ENCODE measurements at places on chromosomes 2 and 18.

DNA sequence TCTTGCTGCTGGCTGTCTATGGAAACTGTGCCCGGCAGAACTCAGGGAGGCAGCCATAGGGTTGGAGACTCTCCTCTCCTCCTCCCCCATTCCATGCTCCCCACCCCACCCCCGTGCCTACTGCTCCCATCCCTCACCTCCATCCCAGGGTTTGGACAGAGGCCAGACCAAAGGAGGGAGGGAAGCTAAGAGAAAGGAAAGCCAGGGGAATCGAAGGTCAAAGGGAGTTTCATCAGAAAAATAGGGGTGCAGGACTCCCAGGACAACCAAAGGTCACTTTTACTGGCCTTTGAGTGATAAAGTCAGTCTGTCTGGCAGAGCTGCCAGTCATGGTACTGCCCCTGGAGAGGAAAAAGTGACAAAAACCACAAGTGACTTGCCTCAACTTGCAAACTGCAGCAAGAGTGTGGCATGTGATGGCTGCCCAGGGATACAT, 187.3 kb upstream of the CTAGE1 start:
- no peak for DNase-seq

DNA sequence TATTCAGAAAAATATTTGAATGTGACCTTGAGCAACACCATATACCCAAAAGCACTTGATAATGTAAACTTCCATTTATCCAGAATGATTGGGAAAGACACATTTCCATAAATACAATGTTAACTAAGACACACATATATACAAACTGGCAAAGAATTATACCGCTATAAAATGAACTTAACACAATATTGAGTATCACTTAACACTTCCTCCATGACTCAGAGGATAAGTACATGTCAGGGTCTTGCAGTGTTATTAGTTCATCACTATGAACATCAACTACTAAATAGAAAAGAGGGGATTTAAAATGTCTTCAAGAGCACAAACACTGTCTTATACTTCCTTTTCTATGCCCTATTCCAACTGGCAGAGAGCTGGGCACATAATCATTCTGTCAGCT, 18.6 kb downstream of the WDSUB1 start:
- no peak for DNase-seq

GRCh38 chr2:6103949-6104348, 411.8 kb downstream of the SOX11 start:
- no peak for DNase-seq

- no peak for DNase-seq
These were observed 123.7 kb upstream of the CTDP1 start for GRCh38 chr18:79555885-79556284.

GRCh38 chr2:75224636-75225094, 25.3 kb upstream of the TACR1 start:
- DNase-seq = no peak

- no peak for DNase-seq
These were observed 231.7 kb downstream of the FSIP2 start for GRCh38 chr2:185970148-185970852.
